Activated naive CD4-positive, alpha-beta T cell (primary cell): ENCODE measurements at places on chromosomes 12 and 14.

GRCh38 chr14:36863271-36863670 lies 201.6 kb downstream of the PAX9 start:
- no peak for DNase-seq

- no peak for DNase-seq
Measured at GRCh38 chr12:2485681-2486080, 309.1 kb upstream of the FKBP4 start.

DNA sequence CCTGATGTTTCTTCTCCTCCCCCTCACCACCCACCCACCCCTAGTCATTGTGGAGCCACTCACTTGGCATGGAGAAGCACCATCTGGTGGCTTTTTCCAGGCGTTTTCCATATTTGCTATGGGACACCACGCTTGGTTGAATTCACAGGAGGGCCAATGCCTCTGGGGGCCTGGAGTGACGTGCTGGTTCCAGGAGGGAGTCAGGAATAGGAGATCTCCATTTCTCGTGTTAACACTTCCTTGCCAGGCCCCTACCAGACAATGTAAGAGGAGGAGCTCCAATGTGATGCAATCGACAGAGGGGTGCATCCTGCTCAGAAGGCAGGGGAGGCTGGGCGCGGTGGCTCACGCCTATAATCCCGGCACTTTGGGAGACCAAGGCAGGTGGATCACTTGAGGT lies 21.6 kb upstream of the TESC start:
- no peak for DNase-seq

DNA sequence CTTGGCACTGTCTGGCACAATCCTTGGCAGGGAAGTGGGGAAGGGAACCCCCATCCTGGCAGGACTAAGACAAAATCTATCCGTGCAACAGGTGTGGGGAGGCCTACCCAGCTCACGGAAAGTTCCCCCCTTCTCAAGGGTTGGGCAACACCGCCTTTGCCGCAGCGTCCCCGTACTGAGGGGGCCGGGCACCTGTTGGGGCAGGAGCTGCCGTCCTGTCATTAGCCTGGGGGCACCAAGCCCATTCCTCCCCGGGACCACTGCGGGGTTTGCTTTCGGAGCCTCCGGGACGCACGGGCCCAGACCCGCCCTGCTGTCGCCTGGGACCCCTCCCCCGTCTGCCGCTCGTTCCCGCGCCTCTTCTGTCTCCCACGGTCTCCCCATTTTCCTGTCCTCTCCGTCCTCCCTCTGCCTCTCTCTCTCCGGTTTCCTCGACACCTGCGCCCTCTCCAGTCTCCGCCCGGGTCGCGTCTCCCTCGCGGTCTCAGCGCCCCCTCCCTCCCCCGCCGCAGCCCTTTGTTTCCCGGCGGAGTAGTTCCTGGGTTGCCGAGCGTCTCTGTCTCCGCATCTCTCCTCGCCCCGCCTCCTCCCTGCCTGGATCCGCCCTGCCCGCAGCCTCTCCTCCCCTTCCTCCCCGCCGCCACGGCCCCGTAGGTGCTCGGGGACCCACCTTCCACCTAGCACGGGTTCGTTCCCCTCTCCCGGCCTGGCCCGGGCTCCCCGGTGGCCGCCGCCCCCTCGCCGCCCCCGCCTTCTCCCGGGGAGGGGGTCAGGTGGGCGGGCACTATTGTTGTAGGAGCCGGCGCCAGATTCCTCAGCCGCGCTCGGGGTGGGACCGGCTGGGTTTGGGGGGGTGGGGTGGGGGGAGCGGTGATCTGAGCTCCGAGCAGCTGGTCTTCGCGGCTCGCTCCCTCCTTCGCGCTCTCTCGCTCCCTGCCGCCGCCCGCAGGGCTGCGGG lies at the start of gene CACNB3:
CACNB3 (plus strand) TSS at position 624 of the 958 bp plus-strand sequence. CDS start 434 bp downstream, outside the sequence.
- DNase-seq = no peak

DNA sequence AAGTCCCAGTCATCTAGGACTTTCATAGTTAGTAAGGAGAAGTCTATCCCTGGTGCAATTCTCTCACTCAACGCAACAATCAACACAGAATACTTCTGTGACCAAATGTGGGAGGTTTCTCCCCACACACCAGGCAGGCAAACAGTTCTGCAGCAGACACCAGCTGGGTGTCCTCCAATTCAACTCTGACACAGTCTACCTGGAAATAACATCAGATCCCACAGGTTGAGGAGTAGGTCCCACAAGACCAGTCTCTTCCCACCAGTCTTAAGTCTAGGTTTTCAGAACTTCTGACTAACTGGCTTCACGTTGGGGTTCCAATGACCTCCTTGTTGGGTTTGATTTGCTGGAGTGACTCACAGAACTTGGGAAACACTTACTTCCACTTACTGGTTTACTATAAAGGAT lies 14.8 kb downstream of the ACOT6 start:
- DNase-seq = no peak
